ENCODE measurements at places on chromosomes 2 and 18. TPM values are rescaled to one million over a fixed set of nuclear protein-coding genes. Genes with fewer than 3 reads are reported as not detected.

IL36G gene
- total RNA-seq: not detected

MROH2A gene
- not detected for total RNA-seq

ZNF521 gene
- 20.0 TPM for total RNA-seq

SLC16A14 gene
- total RNA-seq: 49.5 TPM

MERTK gene
- 5.9 TPM for total RNA-seq

SERPINB5 gene
- not detected for total RNA-seq

POTEC gene
- 0.31 TPM for total RNA-seq
